ENCODE measurements at places on chromosomes 6 and 20.

DNA sequence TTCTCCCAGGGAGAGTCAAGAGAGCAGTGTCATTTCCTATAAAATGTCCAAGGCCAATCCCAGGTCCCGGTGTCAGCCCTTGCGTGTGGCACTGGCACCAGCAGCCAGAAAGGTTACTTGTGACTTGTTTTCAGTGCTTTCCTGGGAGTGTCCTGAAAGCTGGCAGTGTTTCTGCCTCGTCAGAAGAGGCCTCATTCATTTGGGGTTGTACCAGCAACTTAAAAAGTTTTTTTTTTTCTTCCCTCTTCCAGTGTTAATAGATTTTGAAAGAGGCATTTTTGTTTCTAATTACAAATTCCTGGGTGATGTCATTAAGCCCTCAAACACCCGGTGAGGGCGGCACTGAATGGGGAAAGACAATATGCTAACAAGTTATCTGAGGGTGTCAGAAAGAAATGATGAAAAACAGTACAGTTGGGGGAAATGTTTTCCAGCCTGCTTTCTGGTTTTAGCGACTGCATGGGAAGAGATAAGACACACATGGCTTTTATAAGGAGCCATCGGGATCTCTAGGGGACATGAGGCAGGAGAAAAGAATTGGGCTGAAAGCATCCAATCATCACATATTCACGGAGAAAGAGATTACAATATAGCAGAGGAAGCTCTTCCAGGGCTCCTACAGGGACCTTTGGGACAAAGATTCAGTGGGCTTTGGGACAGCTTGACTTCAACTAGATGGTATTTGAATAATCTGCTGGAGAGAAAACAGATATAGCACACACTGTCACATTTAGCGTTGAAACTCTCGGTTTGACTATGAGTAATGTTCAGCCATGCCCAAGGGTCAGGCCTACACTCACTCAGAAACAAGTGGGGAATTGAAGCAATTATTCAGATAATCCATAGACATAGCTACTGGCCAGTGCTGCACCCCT is 153.0 kb downstream of the BCAS1 start:
- DNase-seq, result no peak

GRCh38 chr6:18978337-18979128 is 591.4 kb downstream of the RNF144B start:
- no peak for DNase-seq

GRCh38 chr20:6740096-6740495 is 27.4 kb upstream of the BMP2 start:
- DNase-seq, result no peak

GRCh38 chr20:58677808-58678207 is 14.8 kb upstream of the NPEPL1 start:
- no peak for DNase-seq

GRCh38 chr6:86079938-86080337 is 437.3 kb upstream of the SYNCRIP start:
- DNase-seq, result no peak

DNA sequence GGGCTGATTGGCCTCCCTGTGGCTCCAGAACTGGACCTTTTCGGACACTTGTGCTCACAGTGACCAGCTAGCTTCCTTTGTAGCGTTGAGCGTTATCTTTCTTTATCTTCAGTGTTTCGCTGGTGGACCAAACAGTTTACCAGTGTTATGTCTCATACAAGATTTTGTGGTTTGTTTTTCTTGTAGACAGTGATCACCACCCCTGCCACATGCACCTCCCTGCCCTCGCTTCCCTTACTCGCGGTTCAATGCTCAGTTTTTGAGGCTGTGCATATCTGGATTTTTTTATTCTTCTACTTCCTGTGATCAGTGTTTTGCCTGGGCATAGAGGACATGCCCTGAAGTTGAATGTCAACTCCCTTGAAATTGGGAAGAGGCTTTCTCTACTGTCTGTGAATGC is 16.4 kb downstream of the MYT1 start:
- no peak for DNase-seq

DNA sequence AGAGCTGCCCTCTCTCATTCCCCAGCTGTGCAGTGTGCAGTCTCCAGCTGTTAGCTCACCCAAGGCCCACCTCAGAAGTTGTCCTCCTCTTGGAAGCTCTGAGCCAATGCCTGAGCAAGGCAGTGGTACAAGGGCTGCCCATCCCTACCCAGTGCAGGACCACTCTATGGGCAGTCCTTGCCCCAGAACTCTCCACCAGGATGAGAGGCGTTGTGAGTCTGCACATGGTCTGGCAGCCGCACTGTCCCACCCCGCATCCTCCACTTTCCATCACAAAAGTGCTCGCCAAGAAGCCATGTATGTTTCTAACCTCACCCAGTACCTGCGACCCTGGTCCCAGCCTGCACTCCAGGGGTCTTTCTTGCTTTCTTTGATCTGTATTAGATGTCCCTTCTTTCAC is 175.1 kb upstream of the PMEPA1 start:
- peak; percentile 49 for DNase-seq

- DNase-seq, result no peak
Measured at GRCh38 chr6:105795913-105796517, 290.1 kb upstream of the PRDM1 start.

GRCh38 chr20:37346535-37347346 is 801 bp downstream of the SRC start:
- peak; percentile 60 for DNase-seq

DNA sequence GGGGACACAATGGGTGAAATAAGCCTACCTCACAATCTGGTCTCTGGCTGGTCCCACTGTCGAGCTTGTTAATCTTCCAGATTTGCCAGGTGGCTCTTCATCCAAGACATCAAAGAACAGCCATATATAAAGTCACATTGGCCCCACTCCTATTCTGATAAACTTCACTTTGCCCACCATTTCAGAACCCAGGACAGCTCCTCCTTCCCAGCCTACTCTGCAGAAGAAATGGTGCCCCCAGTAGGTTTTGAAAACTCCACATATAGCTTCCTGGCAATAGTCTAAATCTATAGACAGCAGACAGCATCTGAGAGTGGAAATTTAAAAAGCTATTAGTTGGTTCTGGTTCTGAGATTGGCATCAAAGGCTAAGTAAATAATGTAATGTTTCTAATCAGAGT is 143.1 kb upstream of the PCSK2 start:
- DNase-seq, result no peak

All from left forelimb (tissue), 1 donor.